AG09309 (cell line): ENCODE measurements at places on chromosomes 4 and X.

DNA sequence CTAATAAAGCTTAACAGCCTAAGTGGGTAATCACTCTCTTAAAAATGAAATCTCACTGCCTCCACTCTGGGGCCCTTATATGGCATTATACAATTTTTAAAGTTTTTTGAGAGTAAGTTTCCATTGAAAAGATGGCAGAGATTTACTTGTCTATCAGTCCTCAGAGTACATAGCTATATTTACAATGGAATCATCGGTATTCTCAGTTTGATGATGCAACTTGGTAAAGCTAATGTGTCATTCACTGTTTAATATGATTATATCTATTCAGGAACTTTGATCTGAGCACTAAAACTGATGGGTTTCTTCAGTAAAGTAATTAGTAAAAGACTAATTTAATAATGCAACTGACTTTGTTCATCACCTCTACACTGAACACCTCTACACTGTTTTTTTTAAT, 51.6 kb downstream of the CT47B1 start:
- DNase-seq: no peak

DNA sequence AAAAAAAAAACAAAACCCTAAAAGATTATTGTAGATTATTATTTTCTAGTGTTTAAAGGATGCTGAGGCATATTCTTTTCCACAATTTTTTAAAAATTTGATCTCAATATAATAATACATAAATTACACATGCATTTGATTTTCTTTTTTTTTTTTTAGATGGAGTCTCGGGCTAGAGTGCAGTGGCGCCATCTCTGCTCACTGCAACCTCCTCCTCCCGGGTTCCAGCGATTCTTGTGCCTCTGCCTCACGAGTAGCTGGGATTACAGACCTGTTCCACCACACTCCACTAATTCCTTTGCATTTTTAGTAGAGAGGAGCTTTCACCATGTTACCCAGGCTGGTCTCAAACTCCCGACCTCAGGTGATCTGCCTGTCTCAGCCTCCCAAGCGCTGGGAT, 83.5 kb upstream of the TSPAN5 start:
- DNase-seq: no peak

DNA sequence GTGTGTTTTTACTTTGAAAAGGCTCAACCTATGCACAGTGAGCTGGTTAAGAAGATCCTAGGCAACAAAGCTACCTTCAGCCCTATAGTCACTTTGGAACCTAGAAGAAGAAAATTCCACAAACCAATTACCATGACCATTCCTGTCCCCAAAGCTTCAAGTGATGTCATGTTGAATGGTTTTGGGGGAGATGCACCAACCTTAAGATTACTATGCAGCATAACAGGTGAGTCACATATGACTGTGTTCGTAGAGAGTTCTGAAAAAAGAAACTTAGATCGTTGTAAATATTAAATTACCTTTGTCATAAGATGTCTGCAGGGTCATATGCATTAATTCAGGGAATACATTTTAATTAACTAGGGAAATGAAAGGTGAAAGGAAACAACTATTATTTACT, 287.1 kb downstream of the ANK2 start:
- DNase-seq: no peak

DNA sequence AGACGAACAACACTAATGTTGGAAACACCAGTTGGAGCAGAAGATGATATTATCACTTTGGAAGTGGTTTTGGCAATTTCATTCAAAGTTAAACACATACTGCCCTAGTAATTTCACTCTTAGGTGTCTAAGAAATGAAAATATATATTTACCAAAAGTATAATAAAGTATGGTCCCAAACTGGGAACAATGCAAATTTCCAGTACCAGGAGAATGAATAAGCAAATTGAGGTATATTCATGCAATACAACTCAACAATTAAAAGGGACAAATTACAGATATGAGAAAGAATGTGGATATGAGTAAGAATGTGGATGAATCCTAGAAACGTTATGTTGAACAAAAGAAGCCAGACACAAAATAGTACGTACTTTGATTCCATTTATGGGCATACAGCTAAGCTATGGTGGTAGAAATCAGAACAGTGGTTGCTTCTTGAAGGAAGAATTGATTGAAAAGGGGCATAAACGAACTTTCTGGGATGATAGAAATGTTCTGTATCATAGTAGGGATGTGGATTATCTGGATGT, 10.0 kb downstream of the ELMOD2 start:
- DNase-seq: no peak

DNA sequence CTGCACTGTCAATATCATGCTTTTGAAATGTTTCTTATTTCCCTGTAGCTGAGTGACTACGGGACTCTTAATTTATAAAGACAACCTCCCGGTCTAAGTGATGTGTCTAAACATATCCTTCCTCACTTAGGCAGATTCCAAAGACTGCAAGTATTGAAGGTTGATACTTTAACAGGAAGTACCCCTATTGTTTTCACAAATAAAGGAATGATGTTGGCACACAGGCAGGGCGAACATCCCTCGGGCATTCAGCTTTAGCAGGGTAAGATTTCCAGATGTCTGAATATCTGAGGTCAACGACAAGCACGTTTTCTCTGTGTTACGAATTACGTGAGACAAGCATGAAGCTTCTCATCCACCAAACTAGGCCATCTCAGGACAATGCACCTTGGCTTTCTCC, 638.0 kb upstream of the FRG1 start:
- DNase-seq: no peak

GRCh38 chr4:67122029-67122428, 423.3 kb downstream of the CENPC start:
- DNase-seq: no peak

GRCh38 chr4:30181918-30182317, 538.3 kb upstream of the PCDH7 start:
- DNase-seq: no peak

DNA sequence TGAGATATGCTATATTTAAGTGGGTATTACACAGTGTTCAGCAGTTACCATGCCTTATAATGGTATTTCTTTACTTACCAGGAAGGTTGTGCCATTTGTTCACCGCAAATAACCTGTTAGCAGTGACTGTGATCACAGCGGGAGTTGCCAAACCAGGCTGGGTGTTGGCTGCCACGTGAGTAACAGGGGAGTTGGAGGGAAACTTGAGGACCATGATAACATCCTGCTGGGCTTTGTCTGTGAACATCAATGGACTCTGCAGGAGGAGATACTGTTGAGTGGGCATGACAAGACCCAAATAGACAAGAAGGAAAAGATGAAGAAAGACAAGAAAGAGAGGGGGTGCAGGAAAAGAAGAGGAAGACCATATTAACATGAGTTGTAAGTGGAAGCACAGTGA, 242.9 kb downstream of the DCLK2 start:
- no peak for DNase-seq

DNA sequence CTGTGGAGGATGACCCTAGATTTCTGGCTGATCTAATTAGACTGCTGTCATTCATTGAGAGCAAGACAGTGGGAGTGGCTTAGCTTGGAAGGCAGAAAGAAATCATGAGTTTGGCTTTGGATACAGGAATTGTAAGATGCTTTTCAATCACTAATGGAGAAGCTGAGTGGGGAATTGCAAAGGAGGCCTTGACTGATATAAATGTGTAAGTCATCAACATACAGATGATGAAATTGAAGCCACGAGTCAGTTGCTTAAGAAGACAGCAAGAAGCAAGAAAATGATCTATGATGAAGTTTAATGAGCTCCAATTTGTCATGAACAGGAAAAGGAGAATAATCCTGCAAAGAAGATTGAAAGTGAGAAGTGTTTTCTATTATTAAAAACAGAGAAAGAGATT, 136.7 kb upstream of the C1QTNF7 start:
- DNase-seq: no peak

DNA sequence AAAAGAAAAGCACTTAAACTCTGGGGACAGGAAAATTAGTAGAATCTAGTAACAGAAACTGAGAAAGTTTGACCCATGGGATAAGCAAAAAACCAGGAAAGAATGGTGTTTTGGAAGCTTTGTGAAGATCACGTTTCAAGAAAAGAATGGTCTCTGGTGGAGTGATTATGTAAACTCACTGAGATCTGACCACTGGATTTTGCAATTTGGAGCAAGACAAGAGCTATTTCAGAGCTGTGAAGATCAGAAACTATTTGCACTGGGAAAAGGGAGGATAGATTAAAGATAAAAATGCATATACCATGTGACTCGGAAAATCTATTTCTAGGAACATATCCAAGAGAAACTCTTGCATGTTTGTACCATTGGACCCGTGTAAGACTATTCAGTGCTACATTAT, 4.3 kb downstream of the TMPRSS11D start:
- peak; percentile 17 for DNase-seq

GRCh38 chr4:37825968-37826294, 555 bp upstream of the PGM2 start:
- DNase-seq: no peak

- no peak for DNase-seq
Measured at GRCh38 chr4:118171381-118171780, 137.1 kb downstream of the NDST3 start.

- DNase-seq: no peak
Measured at GRCh38 chrX:37834937-37835336, 12.4 kb downstream of the DYNLT3 start.

- DNase-seq: peak; percentile 83
Measured at GRCh38 chr4:41363384-41363981, 106.8 kb downstream of the UCHL1 start.

GRCh38 chr4:151866592-151866918, 105.7 kb upstream of the GATB start:
- DNase-seq: peak; percentile 29

DNA sequence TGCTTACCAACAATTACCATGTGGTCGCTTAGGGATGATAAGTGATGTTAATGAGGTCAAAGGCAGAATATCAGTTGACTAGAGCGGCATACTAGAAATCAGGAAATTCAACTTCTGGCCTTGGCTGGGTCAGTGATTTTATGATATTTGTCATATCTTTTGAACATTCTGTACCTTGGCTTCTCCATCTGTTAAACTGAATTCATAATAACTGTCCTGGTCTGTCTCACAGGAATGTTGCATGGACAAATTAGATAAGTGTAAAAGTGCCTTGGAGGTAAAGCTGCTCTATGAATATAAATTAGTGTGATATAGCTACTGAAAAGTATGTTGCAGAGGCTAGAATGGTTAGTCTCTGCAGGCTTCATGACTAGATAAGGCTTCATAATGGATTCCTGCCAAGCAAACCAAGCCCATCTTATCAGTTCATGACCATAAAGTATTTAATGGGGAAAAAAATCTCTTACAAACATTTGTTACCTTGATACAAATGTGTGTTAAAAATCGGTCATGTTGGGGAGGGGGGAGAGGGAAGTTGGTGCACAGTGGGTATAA, 104.6 kb upstream of the BMPR1B start:
- no peak for DNase-seq

DNA sequence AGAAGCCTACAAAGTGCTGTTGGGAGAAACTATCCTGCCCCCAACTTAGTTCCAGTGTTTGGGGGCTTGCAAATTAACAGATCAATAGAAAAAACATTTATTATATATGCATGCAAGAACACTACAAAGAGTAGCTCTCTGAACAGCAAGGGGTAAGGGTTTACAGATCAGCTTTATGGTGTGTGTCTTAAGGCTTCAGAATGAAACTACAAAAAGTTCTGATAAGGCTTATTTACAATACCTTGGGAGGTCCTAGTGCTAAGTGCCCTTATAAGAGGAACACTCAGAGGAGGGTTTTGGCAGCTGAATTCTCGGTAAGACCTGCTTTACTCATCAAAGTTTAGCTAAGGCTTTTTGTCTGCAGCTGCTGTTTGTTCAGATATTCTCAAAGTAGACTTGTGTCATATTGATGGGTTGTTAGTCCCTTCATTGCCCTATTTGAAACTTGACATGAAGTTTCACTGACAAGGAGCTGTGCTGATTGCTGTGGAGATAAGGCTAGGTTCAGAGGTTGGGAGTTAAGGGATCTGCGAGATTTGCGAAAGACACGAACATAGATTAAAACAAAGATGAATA, 7.7 kb downstream of the ERVMER34-1 start:
- DNase-seq: no peak

DNA sequence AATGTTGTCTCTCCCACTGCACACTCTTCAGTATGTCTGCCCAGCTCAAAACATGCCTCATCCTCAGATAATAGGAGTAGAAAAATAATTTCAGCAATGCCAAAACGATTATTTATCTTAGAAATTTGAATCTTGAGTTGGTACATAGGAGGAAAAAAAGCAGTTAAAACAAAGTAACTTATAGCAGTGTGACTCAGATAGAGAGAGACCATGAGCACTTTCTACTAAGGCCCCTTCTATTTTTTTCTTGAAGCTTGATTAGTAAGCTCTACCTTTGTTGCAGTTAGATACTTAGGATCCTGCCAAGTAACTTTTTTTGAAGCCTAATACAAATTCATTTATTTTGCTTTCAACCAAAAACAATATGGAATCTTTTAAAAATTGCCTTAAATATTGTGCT, 212.3 kb downstream of the MAD2L1 start:
- DNase-seq: no peak

DNA sequence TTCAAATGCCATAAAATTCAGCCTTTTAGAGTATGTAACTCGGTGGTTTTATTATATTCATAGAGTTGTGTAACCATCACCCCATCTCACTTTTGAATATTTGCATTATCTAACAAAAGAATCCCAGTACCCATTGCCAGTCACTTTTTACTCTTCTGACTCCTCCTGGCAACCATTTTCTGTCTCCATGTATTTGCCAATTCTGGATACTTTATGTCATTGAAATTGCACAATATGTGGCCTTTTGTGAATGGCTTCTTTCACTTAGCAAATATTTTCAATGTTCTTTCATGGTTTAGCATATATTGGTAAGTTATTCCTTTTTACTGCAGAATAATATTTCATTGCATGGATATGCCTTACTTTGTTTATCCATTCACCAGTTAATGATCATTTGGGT, 79.9 kb downstream of the SLIT2 start:
- no peak for DNase-seq

DNA sequence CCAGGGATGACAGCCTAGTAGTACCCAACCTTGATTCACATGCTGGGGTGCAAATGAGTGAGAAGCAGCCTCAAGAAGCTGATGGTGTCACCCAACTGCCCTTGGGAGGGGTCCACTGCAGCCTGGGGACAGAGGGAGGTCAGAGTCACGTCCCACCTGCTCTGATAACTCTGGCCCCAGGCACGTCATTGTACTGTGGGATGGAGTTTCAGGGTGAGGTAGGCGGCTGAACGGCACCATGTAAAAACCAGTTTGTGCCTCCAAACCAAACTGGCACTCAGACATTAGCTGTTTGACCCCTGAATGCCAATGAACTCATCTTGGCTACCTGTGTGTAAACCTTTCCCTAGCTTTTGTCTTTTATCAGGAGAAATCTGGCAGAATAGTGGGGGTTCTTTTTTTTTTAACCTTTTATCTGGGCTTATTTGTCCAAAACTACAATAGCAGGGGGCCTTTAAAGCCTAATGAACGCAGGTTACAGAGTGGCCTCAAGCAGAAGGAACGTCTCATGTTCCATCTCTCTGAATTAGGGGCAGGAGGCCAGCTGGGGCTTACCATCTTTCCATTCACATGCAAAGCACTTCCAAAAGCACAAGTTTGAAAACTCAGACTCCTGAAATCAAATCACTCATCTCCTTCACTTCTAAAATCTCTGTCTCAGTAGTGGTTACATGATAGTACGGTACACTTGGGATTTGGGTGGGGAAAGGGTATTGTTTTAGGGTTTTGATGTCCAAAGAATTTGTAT, 89.4 kb downstream of the IRF2 start:
- no peak for DNase-seq

GRCh38 chr4:6277139-6277802, 7.6 kb downstream of the WFS1 start:
- DNase-seq: no peak

GRCh38 chr4:45897946-45898585, 225.8 kb downstream of the GABRG1 start:
- no peak for DNase-seq
